ENCODE measurements at places on chromosomes 13 and 19.

GRCh38 chr19:28027116-28027515 lies 1185.8 kb downstream of the UQCRFS1 start:
- no peak for DNase-seq

DNA sequence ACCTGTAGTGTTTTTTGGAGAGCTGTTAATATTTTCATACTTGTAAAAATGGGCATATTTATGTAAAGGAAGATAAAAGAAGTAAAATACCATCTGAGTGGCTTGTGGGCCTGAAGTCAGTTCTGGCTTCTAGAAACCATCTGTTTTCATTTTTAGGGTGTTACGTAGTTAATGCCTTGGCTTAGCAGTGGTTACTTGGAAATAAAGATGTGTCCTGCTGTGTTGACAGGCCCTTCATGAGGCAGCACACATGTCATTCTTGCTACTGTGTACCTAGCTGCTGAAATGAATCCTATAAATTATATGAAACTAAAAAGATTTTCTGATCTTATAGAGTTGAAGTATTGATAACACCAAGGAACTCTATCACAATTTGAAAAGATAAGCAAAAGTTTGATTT lies 16.0 kb downstream of the ILF3 start:
- DNase-seq: no peak

DNA sequence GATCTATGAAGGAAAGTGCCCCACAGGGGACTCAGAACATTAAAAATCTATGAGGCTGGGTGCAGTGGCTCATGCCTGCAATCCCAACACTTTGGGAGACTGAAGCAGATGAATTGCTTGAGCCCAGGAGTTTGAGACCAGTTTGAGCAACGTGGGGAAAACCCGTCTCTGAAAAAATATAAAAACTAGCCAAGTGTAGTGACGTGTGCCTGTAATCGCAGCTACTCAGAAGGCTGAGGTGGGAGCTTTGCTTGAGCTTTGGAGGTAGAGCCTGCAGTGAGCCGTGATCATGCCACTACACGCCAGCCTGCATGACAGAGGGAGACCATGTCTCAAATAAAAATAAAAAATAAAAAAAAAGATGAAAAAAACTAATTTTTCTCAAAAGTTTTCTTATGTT lies 1070.6 kb downstream of the PCDH9 start:
- no peak for DNase-seq

DNA sequence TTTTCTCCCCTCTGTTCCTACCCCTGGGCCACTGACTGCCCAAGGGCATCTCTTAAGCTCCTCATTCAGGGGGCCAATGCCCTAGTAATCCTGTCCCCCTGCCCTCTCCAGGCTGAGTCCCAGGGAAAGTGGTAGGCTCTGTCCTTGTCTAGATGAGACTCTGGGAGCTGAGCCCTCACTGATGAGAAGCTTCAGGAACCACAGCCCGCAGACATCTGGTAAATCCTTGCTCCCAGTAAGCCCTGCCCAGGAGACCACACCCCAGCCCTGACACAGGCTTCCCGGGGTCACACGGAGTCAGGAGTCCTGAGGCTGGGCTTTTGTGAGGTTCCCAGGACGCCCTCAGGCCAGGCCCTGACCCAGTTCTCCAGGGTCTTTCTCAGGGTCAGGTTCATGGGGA lies 1.9 kb downstream of the CEACAM4 start:
- no peak for DNase-seq

- no peak for DNase-seq
Observed at GRCh38 chr19:7247155-7247554, 47.1 kb downstream of the INSR start.

DNA sequence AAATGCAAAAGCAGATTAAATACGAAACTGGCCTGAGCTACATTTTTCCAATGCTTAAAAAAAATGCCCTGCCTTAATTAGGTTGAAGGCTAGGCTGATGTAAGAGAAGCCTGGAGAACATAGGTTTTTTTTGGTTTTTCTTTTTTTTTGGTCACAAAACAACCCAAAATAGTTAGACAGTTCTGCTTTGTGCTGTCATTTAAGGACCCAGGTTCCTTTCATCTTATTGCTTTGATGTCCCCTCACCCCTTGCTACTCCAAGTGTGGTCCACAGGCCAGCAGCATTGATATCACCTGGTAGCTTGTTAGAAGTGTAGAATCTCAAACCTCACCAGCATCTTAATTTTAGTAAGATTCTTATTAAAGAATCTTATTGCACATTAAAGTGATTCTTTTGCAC lies 14.4 kb downstream of the TDRD3 start:
- no peak for DNase-seq

GRCh38 chr13:114081761-114082681 lies 50.4 kb downstream of the RASA3 start:
- DNase-seq: no peak

DNA sequence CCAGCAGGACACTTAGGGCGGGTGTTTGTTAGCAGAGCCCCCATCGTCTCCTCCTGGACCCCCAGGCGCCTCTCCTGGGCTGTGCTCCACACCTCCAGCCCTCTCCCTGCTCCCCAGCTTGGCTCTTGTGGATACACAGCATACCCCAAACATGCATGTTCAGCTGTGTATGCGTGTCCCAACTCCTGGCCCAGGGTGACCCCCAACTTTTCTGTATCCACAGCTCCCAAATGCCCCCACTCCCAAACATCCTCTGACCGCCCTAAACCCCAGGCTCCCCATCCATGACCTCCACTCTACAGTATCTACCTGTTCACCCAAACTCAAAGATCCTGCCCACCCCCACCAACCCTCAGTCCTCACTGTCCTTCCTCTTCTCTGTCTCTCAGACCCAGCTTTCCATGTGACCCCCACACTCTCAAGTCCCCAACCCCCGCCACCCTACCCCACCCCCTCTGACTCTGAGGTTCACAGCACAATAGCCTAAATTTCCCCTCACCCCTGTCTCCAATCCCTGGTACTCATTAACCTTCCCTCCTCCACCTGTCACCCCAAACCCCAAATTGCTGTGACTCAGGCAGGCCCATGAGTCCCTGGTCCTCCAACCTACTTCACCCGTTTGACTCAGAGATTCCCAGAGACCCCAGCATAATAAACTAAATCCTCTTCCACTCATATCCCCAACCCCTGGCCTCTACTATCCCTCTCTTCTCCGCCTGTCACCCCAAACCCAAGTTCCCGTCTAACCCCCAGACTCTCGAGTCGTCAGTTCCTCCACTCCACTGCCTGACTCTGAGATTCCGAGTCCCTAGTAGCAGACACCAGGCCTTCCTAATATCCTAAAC lies 968 bp downstream of the UBE2M start:
- DNase-seq: no peak

DNA sequence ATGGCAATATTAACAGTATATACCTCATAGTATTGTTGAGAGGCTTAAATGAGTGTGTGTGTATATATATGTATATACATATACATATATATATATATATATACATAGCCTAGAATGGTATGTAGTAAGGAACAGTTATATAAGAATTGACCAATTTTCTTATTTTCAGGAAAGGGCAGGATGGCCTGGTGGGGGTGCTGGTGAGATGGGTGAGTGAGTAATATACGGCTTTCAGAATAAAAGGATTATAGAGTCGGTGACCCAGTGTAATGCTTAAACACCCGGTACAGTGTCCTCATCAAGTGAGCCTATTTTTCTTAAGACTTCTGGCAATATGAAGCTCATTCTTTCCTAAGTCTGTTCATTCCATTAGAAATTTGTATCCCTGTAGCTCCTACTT lies 11.7 kb upstream of the FAM216B start:
- DNase-seq: no peak

- no peak for DNase-seq
Observed at GRCh38 chr13:35211949-35212348, 264.5 kb downstream of the MAB21L1 start.

GRCh38 chr13:21973437-21974125 lies 302.7 kb downstream of the FGF9 start:
- DNase-seq: no peak

GRCh38 chr19:42017040-42017439 lies 23.0 kb upstream of the ATP1A3 start:
- no peak for DNase-seq

DNA sequence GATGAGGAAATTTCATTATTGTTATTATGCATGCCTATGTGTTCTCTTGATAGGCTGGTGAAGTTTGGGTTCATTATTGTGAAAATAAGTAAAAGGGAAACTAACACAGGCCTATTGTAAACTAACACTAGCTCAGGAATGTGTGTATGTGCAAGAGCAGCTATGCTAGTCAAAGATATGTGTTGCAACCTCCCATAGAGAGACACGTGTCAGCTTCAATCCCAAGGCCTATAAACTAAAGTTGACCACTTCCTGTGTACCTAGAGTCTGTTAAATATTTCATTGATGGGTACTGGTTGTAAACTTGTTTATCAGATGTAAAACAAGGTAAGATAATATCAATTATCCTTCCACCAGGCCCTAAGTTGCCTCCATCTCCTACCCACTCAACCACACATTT lies 44.7 kb upstream of the ZNF30 start:
- no peak for DNase-seq

DNA sequence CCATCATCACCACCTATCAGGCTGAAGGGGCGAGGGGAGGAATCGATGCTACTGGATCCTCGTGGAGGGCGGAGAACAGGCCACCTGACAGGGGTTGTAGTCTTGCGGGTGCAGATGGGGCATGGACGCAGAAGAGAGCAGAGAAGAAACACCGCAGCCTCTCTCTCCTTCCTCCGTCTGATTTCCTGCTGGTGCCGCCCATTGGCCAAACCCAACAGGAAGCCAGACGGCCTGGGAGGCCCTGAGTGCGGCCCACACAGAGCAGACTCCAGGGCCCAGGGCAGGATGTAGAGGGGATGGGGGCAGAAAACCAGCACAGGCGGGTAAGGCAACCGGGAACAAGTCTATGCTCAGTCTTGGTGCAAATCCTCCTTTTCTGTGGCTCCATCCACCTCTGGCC lies 15.4 kb downstream of the CEBPA start:
- DNase-seq: no peak

DNA sequence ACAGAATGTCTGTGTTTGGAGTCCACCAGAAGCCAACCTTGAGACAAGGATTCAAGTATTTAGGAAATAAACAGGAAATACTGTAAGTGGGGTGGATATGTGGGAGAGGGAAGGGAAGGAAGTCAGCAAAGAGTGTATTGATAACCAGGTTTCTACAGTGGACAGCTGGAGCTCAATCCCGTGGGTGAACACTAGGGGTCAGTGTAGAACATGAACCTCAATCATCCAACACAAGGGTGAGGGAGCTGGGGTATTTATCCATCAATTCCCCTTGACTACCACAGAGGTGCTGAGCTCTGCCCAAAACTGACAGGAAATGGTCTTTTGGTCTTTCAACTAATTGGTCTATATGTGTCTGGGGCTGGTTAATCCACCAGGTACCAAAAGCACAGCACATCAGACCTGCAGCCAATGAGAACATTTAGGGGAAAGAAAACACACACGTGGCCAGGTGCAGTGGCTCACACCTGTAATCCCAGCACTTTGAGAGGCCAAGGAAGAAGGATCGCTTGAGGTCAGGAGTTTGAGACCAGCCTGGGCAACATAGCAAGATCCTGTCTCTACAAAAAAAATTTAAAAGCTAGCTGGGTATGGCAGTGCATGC lies 5.6 kb upstream of the SYDE1 start:
- DNase-seq: no peak

DNA sequence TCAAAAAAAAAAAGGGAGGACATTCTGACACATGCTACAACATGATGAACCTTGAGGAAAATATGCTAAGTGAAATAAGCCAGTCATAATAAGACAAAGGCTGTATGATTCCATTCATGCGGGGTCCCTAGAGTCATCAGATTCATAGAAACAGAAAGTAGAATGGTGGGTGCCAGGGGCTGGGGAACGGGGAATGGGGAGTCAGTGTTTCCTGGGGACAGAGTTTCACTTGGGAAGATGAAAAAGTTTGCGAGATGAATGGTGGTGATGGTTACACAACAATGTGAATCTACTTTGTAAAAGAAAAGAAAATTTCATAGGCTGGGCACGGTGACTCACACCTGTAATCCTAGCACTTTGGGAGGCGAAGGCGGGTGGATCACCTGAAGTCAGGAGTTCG lies 6.1 kb upstream of the CLEC4G start:
- DNase-seq: no peak

DNA sequence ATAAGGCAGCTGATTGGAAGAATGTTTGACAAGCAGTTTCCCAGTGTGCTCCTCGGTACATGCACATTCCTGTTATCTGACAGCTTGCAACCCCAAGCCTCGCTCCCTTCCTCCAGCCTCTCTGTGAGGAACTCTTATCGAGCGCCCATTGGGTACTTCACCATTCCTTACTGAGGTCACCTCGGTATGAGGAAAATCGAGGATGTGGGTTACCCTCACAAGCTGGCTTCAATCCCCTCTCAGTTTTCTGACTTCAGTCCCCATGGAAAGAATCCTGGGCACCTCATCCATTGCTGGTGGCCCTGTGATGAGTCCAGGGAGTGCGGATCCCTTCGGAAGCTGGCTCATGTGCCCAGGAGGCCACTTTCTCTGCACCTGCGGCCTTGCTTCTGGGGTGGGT lies 17.3 kb downstream of the TEX29 start:
- no peak for DNase-seq

DNA sequence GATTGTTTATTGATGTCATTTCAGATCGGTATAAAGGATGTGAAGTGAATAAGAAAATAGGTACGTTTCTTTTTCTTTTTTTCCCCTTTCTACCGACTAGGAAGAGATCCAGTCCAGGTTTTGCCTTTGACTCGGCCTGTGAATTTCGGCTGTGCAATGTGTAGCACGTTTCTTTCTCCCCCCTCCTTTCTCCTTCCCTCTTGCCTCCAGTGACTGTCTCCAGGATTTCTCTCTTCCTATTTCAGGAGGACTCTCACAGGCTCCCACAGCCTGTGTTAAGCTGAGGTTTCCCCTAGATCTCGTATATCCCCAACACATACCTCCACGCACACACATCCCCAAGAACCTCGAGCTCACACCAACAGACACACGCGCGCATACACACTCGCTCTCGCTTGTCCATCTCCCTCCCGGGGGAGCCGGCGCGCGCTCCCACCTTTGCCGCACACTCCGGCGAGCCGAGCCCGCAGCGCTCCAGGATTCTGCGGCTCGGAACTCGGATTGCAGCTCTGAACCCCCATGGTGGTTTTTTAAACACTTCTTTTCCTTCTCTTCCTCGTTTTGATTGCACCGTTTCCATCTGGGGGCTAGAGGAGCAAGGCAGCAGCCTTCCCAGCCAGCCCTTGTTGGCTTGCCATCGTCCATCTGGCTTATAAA lies at the start of gene GPC6:
TSS of gene GPC6 (plus strand) at position 185 of the 657 bp plus-strand sequence.
- peak; percentile 21 for DNase-seq

- no peak for DNase-seq
Observed at GRCh38 chr13:31722673-31723072, 16.7 kb upstream of the RXFP2 start.

Measured in substantia nigra (tissue), 51 donors.